ENCODE measurements at places on chromosomes 2 and 18.
A peak's percentile ranks its signal among the peaks of the same experiment; 100 is the strongest.

- DNase-seq = no peak
Measured at GRCh38 chr18:5288517-5288935, 7.0 kb downstream of the ZBTB14 start.

GRCh38 chr2:42043789-42044394, 3.9 kb upstream of the PKDCC start:
- no peak for DNase-seq

GRCh38 chr18:41881285-41881684, 73.7 kb upstream of the PIK3C3 start:
- DNase-seq = no peak

DNA sequence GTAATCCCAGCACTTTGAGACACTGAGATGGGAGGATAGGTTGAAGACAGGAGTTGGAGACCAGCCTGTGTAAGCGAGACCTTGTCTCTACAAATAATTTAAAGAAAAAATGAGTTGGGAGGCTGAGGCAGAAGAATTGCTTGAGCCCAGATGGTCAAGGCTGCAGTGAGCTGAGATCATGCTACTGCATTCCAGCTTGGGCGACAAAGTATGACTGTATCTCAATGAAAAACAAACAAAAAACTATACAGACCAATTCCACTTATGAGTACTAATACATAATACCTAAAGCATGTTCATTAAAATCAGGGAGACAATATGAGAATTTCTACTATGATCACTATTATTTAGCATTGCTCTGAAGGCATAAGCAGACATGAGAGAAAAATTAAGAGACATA, 12.6 kb downstream of the RNF149 start:
- DNase-seq = no peak

GRCh38 chr2:10890706-10891270, 20.9 kb upstream of the KCNF1 start:
- DNase-seq = no peak

DNA sequence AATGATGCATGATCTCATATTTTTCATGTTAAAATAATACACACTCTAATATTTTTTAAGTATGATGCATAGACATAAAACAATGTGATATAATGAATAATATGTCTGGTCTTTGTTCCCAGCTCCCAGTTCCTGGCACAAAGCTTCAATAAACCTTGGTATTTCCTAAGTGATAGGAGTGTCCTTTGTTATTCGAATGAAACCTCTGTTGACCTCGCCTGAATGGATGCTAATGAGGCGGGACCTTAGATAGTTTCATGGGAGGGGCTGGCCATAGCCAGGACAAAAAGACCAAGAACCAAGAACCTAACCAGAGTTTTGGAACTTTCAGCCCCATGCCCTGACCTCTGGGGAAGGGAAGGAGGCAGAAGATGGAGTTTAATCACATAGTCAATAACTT, 257.7 kb upstream of the COPS8 start:
- no peak for DNase-seq

GRCh38 chr18:48921305-48922225, 29.2 kb downstream of the SMAD7 start:
- DNase-seq = no peak

DNA sequence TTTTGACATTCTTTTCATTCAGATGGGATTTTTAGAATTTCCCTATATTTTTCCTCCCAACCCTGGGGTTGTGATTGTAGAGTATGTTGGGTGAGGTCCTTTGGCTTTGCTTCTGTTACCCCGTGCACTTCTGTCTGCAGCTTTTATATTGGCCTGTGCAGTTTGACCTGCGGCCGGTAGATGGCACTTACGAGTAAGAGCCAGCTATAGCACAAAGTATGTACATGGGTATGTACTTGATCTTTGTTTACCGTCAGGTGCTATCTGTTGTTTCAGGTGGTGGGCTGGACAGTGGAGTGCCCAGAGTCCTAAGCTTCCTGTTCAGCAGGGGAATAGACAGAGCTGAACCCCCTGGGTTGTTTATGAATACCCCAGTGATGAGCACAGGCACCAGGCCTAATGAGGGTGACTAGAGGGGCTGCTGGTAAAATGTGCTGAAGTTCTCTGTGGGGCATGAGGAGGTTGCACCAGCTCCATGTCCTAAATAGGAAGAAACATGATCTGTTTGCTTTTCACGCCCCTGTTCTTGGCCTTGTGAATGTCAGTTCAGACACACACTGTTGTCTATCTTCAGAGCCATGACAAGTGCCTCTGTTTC, 58.9 kb upstream of the THUMPD2 start:
- DNase-seq = no peak

GRCh38 chr18:41613003-41613609, 341.9 kb upstream of the PIK3C3 start:
- DNase-seq = no peak

DNA sequence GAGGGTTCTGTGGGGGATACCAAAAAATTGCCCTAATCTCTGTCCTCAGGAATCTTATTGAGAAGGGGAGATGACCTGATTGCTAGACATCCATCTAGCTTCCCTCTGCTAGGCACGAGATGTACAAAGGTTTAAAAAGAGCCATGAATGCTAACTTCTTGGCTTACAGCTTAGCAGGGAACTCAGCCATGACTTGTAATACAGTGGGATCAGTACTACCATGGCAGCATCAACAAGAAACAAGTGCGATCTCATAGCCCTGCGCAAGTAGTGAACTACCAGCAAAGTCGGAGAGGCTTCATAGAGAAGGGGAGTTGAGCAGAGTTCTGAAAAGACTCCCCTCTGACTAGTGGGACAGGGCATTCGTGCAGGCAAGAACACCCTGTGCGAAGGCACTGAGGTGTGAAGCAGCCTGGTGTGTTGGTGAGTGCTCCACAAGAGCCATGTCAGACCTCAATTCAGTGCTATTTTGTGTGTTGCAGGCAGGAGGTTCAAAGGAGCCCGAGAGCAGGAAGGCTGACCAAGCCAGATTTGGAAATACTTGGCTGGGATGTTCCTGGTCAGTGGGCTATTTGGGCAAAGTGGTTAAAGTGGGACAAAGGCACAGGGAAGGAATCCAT, 130.0 kb downstream of the FMNL2 start:
- no peak for DNase-seq

GRCh38 chr18:13369756-13370510, 151.4 kb downstream of the LDLRAD4 start:
- no peak for DNase-seq

DNA sequence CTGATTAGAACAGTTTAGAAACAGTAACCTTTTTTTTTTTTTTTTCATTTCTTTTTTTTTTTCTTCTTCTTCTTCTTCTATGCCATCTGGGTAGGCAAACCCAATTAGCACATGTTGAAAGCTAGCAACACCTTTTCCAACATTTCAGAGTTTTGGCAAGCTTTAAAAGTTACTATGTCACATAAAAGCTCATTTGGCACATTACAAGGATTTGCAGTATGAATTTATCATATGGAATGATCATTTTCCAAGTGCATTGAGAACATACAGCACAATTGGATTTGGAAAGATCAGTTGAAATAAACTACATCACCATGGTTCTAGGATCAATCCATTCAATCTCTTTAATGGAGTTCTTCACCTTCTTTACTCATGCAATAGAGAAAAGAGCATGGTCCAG, 847.0 kb downstream of the LRRTM4 start:
- no peak for DNase-seq

- DNase-seq = no peak
Measured at GRCh38 chr2:240874715-240875227, 6.1 kb downstream of the AGXT start.

GRCh38 chr2:20430035-20430434, 16.8 kb upstream of the RHOB start:
- no peak for DNase-seq

- no peak for DNase-seq
Measured at GRCh38 chr2:1914541-1915165, 170.3 kb upstream of the PXDN start.

DNA sequence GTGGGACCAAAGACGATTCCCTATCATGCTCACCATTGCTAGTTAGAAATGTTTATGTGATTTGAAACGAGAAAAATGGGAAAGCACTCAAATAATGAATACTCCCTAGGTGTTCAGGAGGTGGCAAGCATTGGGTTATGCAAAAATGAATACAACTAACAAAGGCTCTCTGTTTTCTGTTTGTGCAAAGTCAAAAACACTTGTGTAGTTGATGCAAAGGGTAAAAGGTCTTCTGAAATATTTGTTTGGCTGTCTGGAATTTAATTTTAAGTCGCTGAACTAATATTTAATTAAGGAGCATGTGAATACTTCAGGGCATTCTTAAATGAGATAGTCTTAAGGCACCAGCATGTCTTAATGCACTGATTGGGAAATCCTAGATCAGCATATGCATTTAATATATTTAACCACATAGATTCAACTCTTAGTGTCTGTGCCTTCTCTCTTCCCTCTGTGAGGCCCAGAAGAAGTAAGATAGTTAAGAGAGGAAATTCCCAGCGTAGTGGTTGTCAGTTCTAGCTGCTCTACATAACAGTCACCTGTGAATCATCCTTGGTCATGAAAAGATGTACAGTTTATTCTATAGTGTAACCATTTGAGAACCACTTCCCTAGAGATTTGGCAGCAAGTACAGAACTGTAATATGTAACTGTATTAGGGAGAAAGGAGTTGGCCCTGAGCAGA, 111.9 kb downstream of the EPC2 start:
- DNase-seq = no peak

GRCh38 chr2:133432778-133433177, 135.5 kb downstream of the NCKAP5 start:
- DNase-seq = no peak

DNA sequence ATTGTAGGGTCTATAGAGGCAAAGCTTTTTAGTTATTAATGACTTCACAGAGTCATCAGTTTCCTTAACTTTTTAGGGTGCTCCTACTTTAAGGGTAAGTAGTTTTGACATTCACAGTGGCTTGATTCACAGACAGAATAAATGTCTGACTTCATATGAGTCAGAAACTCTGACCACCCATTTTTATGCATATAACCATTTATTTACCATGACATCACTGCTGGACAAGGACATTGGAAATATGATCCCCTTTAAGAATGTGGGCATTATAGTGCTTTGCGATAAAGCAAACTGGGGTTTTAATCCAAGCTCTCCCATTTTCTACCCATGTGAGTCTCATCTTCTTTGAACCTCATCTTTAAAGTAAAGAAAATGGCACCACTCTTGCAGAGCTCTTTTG, 162.0 kb upstream of the MC4R start:
- DNase-seq = no peak

DNA sequence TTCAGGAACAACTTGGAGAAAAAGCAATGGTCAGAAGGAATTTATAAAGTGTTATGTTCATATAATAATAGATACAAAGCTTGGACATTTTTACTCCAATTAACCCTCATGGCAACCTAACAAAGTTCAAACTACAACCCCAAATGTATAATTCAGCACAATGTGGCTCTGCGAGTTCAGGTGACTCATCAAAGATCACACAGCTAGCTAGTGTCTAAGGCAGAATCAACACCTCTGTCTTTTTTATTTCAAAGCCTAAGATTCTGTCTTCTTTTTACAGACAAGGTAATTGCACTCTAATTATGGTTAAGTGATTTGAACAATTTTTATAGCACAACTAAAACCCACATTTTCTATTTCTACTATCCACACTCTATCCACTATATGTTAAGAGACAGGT, 90.5 kb downstream of the CHST9 start:
- DNase-seq = no peak

GRCh38 chr2:98663511-98664090, 55.2 kb downstream of the UNC50 start:
- peak; percentile 74 for DNase-seq

DNA sequence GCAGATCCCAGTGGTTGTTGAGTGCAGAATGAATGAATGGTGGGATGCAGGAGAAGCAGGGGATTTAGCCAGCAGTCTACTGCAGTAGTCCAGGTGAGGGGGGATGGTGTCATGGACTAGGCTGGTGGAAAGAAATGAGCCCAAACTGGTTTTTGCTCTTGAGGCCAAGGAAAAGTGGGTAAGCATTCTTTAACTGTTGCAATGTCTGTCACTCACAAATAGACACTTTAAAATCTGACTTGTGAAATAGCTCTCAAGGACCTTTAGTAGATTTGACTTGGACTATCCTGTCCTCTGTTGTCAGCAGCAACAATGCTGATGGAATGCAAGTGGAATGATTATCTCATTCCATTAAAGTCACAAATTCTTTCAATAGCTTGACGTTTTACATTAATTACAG, 37.5 kb upstream of the STK17B start:
- no peak for DNase-seq

- no peak for DNase-seq
Measured at GRCh38 chr18:33369711-33370449, 70.6 kb downstream of the CCDC178 start.

- no peak for DNase-seq
Measured at GRCh38 chr2:139721411-139721995, 941.3 kb upstream of the NXPH2 start.

GRCh38 chr2:24558781-24559472, 67.9 kb downstream of the NCOA1 start:
- no peak for DNase-seq

GRCh38 chr2:16311521-16312440, 353.9 kb downstream of the CYRIA start:
- DNase-seq = no peak

GRCh38 chr18:6948281-6949055, 169.1 kb downstream of the LAMA1 start:
- no peak for DNase-seq

DNA sequence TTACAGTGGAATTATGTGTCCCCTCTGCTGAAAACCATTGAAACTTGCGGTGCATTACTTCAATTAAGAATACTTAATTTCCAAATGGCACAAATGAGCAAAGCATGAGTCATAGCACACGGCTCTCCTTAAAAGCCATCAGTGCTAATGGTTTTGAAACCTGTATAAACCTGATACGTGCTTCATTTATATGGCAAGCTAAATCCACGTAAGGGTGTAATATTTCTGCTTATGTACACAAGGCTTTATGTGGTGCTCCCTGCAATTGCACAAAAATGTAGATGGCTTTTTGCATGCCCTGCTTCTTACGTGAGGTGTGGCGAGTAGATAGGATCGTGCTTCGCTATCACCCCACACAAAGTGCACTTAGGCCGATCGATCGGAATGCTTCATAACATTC, 840.9 kb downstream of the GALR1 start:
- DNase-seq = no peak

DNA sequence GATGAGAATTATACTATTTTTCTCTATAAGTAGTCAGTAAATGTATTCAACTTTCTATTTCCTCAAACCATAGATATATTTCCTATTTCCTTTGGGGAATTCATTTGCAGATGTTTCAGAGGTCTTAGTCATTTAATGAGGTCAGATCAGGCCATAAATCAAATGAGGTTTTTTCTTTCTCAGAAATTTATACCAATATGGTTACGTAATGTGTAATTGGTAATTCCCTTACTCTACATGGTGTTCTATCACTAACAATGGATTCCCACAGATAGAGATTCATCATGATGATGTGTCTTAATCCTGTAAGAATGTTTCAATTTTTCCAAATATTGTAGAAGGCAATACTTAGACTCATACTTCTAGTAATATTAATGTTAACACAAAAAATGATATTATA, 108.0 kb downstream of the DPP4 start:
- DNase-seq = no peak

GRCh38 chr2:102841107-102841840, 79.4 kb downstream of the TMEM182 start:
- no peak for DNase-seq

Measured in central memory CD4-positive, alpha-beta T cell (primary cell).